ENCODE measurements at places on chromosomes 3 and 15. TPM values are rescaled to one million over a fixed set of nuclear protein-coding genes. Genes with fewer than 3 reads are reported as not detected.

Gene CD80
- total RNA-seq = not detected

Gene GP9
- total RNA-seq = not detected

Gene GRM7
- not detected for total RNA-seq

Gene SMCO1
- not detected for total RNA-seq

Gene GABRB3
- total RNA-seq = not detected

Gene SMAD6
- 2.6 TPM for total RNA-seq

Gene RLBP1
- not detected for total RNA-seq

Gene GYG1
- 52.1 TPM for total RNA-seq

Gene TM4SF1
- 226 TPM for total RNA-seq

Gene TM4SF18
- not detected for total RNA-seq

Gene ATP13A5
- not detected for total RNA-seq
